ENCODE measurements at places on chromosomes 5 and 9.

DNA sequence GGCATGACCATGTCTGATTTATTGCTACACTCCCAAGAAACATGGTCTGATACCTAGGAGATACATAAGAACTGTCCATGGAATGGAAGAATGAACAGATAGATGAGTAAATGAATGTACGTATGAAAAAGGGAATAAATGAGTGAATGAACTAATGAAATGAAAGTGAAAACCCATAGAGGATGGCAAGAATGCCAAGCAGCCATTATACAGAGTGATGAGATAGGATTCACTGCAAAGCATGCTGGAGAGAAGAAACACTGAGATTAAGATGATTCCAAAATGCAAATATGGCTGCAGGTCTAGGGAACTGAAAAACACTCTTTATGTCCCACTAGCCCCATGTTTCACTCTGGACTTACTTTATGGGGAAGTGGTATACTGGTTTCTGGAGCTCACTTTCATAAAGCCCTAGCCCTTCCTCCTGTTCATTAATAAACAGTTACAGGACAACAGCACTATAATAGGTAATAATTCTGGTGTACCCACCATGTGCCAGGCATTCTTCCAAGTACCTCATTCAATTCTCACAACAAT lies 170.3 kb upstream of the RAD23B start:
- no peak for DNase-seq

DNA sequence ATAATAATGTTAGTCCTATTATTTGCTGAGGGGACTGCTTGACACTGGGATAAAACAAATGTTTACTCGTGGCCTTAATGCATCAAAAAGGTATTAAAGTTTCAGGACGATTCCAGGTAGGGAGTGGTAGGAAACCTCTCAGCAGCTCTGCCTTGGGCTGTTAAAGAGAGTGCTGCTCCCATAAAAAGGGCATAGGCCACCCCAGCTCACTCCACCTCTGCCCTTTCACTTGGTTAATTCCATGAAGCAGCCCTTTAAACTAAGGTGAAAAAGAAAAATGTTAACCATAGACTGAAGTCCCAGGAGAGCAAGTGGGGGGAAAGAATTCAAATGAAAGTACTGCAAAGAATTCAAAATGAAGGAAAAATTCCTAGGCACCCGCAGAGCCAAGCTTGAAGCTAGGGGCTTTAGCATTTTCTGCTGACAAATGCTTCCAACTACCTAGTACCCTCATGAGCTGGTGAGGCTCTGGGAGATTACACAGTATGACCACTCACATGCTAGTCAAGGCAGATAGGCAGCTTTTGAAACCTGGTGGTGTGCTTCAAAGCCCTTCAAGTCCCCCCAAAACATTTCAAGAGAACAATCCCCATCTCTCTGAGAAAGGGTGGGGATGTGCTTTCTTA lies 8.5 kb downstream of the KLF9 start:
- no peak for DNase-seq

GRCh38 chr9:6089300-6089699 lies 73.9 kb upstream of the RANBP6 start:
- DNase-seq: no peak

DNA sequence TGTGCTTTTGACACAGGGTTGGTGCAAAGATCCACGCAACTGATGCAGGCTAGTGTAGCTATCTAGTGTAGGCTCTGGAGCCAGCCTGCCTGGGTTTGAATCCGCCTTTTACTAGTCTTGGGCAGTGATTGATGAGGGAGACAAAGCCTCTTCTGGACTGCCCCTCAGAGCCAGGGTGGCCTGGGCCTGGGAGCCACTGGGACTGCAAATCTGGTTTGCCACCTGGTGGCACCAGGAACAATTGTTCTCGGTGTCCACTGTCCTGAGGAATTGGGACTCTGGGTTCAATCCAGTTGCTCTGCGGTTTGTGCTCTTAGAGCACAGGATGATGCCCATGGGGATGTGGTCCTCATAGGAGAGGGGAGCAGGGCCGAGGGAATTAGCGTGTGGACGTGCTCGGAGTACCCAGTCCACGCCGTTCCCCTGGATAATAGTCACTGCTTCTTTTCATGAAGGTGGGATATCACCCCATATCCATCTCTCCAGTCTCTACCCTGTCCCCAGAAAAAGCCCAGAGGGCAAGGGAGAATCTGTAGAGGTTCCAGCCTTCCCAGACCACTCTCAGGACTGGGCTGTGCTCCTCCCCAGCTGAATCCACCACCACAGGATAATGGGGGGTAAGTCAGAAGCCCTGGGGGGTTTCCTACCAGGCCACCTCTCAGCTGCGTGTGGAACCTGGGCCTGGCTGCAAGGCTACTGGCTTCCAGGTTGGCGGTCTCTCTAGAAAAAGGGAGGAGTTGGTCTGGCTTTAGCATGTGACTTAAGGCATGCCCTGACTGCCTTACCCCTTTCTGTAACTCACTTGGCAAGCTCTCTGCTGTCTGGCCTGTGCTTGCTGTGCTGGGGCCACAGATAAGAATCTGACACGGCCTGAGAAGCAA lies 1.9 kb downstream of the B4GALT7 start:
- DNase-seq: no peak

DNA sequence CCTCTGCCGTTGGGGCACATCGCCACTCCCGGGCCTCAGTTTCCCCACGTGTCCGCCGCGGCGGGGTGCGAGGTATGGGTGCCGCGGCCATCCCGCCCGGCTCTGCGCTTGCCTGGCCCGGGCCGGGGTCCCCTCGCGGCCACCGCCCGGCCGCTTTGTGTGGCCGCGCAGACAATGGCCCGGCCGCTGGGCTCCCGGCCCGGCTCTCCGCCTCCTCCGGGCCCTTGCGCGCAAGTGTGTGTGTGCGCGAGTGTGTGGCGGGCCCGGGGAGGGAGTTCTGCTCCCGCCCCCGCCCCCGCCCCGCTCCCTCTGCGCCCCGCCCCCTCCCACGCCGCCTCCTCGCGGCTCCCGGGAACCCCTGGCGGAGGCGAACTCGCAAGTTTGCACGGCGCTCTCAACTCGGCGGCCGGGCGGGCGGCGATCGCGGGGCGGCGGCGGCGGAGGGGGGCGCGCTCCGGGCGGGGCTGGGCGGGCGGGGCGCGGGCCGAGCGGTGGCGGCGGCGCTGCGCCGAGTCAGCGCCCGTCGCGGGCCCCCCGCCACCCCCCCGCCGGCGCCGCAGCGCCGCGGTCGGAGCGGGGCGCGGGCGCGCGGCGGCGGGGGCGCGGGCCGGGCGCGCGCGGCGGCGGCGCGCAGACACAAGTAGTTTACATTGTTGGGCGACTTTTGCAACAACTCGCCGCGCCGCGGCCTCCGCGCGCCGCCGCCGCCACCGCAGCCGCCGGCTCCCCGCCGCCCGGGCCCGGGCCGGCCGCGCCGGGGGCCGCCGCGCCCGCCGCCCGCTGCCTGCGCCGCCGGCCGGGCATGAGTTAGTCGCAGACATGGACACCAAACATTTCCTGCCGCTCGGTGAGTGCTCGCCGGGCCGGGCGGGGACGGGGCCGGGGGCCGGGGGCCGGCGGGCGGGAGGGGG lies at the start of gene RXRA:
TSS of gene RXRA (plus strand) at position 643 of the 911 bp plus-strand sequence. CDS start at position 820, 177 bp downstream.
- peak; percentile 64 for DNase-seq

GRCh38 chr9:97980918-97981845 lies 2.0 kb upstream of the ANP32B start:
- DNase-seq: peak; percentile 39

DNA sequence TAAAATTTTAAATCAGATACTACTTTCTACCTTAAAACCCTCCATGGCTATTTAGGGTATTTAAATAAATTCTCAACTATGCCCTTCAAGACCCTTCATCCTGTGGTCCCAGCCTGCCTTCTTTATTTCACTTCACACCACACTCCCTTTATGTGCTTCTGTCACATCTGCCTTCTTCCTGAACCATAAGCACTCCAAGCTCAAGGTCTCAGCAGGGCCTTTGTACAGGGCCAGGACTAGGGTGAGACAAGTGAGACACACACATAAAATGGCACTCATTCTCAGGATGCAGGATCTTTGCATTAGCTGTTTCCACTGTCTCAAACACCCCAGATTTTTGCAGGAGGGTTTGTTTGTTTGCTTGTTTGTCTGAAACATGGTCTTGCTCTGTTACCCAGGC lies 7.6 kb downstream of the ITK start:
- no peak for DNase-seq

DNA sequence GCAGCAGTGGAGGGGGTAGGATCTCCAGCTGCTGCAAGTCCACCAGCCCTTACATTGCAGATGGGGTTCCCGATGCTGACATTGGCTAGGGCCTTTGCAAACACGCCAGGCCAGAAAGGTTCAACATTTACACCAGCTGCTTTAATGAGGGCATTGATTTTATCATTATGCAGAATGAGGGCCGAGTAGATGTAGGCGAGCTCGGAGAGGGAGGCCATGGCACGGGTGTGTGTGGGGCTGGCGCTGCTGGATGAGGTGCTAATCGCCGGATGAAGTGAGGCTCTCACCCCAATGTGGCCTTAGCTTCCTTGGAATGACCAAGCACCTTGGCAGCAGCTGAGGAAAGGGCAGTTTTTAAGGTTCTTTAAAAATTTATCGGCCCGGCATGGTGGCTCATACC lies 27.4 kb downstream of the PHAX start:
- DNase-seq: no peak

GRCh38 chr5:147920420-147921030 lies 14.2 kb upstream of the C5orf46 start:
- DNase-seq: no peak

GRCh38 chr9:32248189-32248712 lies 136.2 kb upstream of the ACO1 start:
- no peak for DNase-seq

DNA sequence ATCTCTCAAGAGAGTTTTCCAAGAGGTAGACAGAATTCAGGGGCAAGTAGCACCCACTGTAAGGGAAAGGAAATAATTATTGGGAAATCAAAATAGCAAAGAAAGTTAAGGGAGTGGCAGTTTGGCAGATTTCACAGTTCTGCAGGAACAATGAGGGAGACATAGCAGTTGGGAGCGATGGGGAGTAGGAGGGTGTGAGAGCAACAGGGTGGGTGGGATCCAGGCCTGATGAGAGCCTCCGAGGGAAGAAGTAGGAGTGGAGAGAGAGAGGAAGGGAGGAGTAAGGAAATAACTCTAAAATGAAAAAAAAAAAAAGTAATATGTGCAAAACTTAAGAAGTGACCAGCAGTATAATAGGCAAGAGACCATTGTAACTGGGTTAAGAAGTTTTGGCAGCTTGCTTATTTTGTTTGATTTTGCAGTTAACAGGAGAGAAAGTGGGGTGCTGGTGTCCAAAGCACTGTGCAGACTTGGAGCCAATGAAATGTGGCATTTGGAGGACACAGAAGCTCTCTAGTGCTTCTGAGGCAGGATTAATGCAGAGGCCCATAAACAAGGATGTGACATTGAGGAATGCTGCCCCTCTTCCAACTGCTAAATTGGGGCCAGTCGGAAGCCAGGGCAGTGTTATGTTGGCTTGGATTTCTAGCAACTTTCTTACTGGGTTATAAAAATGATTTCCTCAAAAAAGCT lies 10.2 kb downstream of the TNFAIP8 start:
- DNase-seq: peak; percentile 46

DNA sequence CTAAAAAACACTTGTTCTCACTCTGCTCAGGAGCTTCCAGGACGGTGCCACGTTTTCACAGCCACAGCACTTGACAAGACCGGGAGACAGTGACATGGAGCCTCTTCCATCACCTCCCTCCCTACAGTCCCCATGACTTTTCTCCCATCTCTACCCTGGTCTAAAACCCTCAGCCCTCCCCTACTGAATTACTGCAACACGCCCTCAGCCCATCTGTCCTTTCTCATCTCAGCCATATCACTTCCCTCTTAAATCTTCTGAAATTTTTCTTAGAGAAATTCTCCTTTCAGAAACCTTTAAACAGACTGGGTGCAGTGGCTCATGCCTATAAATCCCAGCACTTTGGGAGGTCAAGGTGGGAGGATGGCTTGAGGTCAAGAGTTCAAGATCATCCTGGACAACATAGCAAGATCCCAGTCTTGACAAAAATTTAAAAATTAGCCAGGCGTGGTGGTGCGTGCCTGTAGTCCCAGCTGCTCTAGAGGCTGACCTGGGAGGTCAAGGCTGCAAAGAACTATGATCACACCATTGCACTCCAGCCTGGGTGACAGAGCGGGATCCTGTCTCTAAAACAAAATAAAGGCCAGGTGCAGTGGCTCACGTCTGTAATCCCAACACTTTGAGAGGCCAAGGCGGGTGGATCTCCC lies 125.8 kb downstream of the MYO10 start:
- no peak for DNase-seq

DNA sequence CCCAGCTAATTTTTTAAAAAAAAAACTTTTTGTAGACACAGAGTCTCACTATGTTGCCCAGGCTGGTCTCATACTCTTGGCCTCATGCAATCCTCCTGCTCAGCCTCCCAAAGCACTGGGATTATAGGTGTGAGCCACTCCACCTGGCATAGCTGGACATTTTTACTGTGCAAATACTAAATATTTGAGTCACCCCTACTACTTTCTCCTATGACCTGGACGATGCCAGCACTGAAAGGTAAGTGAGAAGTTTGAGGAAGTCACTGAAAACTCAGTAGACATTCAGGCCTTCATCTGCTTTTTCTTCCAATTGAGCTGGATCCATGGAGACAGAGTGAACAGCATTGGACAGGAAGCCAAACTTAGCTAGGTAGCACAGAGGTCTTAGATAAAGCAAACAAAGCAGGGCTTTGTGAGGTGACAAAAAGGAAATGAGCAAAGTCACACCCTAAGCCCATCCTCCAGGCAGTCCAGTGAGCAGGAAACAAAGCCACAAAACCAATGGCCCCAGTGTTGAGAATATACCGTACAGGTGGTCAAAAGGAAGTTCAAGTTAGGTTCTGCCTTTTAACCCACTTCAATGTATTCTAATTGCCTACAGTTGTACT lies 192.6 kb upstream of the RASA1 start:
- no peak for DNase-seq

- no peak for DNase-seq
Observed at GRCh38 chr5:62489471-62489870, 76.9 kb downstream of the IPO11 start.

DNA sequence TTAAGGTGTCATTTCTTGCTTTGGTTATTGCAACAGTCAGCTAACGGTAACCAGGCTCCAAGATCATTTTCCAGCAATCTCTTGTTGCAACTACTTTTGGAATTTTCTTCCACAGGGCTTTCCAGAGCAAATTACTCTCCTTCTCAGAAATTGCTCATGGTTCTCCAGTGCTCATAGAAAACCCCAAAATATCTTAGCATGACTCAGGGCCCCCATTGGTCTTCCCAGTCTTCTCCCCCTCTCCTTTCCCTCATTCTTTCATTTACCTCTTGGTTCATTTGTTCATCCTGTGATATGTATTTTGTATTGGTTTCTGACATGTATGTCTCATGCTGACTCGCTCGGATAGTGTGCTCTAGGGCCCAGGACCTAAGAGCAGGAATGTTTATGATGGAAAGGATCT lies 35.6 kb downstream of the WWC1 start:
- DNase-seq: no peak

DNA sequence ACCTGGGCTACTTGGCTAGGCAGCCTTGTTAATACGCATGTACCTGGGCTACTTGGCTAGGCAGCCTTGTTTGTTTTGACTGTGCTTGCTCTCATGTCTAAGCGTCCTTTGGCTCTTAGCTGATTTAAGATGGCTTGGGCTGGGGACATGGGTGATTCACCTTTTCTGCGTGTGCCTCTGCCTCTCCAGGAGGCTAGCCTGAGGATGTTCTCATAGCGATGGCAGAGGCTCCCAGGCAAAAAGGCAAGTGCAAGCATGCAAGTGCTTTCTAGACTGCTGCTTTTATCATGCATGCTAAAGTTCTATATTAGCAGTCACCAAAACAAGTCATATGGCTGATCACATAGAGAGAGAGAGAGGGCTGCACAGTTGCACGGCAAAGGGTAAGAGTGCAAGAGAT lies 300.5 kb downstream of the IRX1 start:
- DNase-seq: no peak
